ENCODE measurements at places on chromosomes 6 and 20.

DNA sequence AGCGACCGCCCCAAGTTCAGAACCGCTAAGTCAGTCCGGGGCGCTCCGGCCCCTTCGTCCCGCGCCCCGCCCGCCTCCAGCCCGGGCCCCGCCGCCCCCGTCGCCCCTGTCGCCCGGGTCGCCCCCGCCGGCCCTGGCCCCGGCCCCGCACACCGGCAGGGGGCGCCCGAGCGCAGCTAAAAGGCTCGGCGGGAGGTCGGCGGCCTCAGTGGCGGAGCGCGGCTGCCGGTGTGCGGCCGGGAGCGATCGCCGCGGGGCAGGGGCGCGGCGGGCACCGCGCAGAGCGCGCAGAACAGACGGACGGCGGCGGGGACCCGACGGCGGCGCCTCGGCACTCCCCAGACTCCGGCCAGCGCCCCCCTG is at the start of gene FNDC1:
Gene FNDC1, plus strand, starts transcription at position 208 of the 363 bp plus-strand sequence. CDS start 197 bp downstream, outside the sequence.
- peak; percentile 42 for DNase-seq

DNA sequence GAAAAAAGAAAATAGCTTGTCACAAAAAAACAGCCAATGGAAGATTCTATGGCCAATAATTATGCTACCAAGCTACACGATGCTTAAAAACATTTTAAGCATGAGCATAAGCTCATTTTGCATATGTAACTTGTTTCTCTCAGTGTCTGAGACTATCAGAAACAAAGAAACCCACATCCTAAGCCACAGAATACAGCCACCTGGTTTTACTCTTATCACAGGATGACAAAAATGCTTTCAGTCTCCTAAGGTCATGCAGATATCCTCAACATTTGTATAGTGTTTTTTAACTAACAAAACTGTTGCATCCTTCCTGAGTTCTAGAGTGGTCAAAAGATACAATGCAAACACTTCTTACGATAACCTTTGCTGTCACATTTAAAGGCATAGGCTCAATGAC is 172.1 kb upstream of the RUNX2 start:
- no peak for DNase-seq

- DNase-seq, result no peak
Measured at GRCh38 chr20:15098351-15098750, 760.9 kb upstream of the FLRT3 start.

DNA sequence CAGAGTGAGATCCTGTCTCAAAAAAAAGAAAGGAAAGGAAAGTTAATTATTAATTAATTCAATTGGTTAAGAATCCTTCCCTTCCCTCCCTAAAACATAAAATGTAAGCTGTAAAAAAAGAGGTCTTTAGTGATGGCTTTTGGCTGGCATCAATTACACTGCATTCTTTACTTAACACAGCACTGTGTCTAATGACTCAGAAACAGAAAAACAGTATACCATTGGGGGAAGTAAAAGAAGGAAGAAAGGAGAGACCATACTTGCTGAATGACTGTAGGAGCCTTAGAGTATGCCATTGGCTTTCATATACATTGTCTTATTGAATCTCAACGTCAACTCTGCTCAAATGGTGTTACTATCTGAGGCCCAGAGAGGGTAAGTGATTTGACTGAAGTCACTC is 18.3 kb upstream of the CITED2 start:
- no peak for DNase-seq

DNA sequence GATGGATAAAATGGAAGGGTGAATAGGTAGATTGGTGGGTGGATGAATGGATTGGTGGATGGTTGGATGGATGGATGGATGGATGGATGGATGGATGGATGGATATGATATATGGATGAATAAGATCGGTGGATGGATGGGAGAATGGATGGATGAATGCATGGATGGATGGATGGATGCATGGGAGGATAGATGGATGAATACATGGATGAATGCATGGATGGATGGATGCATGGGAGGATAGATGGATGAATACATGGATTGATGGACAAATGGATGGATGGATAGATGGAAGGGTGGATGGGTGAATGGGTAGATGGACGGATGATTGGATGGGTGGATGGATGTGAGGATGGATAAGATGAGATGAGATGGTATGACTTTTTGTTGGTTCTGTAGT is 95.7 kb upstream of the DUSP22 start:
- DNase-seq, result no peak

GRCh38 chr6:154886471-154886870 is 108.6 kb upstream of the TIAM2 start:
- no peak for DNase-seq

DNA sequence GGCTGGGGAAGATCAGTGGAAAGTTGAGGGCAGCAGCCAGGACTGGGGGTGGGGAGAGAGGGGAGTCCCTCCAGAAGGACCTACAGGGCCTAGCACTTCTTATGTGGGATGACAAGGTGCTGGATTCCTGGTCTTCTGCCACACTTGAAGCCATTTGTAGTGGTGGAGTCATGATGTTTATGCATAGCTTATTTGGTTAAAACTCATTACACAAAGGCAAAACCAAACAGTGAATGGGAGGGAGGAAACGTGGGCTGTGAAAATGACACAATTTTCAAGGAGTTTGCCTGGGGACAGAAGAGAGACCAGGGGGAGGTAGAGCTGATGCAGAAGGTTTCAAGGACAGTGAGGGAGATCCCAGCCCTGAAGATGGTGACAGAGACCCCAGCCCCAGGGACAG is 50.8 kb downstream of the DACT2 start:
- no peak for DNase-seq

DNA sequence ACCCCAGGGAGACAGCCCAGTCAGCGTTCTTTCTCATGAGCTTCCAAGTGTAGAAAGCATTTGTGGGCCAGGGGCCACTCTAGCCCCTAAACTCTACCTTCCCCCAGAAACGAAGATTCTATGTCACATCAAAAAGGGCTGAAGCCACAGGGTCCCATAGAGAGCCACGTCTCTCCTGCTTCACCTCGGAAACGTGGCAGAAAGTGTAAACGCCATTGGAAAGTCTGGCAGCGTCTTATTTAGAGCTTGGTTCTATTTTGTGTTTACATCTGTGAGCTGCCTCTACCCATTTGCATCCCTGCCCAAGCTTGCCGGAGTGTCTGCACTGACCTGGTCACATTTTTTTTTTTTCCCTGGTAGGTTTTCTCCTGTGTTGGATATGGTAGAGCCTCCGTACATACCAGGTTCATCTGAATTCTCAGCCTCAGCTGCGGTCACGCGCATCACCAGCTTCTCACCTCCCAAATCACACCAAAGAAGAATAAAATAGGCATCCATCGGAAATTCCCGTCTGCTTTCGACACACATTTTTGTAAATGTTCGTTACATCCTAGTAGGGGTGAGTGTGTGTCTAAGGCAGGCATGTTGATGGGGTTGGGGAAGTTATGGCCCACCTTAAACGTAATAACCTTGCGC is 62.6 kb downstream of the NPEPL1 start:
- no peak for DNase-seq

DNA sequence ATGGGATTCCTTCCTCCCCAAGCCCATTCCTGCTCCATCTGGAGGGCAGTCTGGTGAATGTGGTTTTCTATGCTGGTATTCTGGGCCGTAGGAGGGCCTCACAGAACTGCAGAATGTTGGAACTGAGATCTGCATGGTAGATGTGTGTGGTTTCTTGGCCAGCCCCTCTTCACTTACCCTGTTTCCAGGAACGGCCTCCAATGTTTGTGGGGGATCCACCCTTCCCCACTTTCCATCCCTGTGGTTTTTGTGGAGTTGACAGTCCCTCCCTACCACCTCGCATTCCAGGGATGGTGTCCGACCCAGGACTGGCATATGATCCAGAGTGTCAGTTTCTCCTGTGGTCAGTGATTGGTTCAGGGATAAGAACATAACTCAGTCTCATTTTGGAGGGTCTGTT is 26.7 kb upstream of the TMEM14A start:
- no peak for DNase-seq

DNA sequence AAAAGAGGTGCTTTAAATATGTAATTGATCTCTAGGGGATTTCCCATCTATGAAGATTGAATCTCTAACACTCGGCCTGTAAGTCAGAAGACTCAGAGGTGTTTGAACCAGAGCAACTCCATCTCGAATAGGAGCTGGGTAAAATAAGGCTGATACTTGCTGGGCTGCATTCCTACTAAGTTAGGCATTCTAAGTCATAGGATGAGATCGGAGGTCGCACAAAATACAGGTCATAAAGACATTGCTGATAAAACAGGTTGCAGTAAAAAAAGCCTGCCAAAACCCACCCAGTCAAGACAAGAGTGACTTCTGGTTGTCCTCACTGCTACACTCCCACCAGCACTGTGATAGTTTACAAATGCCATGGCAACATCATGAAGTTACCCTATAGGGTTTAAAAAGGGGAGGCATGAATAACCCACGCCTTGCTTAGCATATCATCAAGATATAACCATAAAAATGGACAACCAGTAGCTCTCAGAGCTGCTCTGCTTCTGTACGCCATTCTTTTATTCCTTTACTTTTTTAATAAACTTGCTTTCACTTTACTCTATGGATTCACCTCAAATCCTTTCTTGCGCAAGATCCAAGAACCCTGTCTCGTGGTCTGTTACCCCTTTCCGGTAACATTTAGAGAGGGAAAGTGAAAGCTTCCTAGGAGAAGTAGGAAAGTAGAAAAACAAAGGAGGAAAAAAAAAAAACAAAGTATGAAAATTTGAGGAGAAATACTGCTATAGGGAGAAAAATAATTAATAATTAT is 129.7 kb upstream of the PHACTR1 start:
- no peak for DNase-seq

DNA sequence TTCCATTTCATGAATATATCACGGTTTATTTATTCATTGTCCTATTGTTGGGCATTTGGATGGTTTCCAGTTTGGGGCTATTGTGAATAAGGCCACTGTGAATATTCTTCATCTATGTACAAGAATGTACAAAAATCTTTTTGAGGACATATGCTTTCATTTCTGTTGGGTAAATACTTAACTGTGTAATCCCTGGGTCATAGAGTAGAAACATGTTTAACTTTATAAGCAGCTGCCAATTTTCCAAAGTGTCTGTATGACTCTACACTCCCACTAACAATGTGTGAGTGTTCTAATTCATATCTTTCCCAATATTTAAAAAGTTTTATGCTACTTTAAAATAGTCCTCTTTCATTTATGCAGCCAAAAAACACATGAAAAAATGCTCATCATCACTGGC is 98.6 kb downstream of the UST start:
- DNase-seq, result no peak

DNA sequence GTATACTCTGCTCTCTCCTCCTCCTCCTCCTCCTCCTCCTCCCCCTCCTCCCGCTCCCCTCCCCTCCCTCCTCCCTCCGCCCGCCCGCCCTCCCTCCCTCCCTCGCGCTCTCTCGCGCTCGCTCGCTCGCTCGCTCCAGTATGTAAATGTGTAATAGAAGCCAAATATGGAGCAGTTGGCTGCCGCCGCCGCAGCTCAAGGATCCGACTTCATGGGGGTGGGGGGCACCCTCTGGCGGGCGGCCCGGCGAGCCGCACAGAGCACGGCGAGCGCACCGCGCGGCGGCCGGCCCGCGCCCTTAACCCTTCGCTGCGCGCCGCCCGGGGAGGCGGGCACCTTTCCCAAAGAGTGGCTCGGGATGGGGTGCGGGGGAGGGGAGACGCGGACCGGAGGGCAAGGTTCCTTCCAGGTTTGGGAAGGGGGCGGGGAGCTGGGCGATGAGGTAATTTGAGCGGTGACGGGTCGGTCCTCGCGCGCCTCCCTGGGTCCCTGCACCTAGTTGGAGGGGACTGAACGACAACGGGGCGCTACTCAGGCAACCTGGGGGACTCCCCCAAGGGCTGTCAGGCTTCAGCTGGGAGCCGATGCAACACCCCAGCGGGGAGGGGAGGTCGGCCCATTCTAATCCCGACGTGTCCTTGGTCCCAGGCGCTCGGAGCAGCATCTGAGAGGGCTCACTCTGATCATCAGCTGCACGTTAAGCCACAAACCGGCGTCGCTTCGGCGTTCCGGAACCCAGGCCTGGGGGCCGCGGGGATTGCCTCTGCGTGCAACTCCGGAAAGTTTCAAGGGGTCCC is 409 bp upstream of the ATXN1 start:
- DNase-seq, result peak; percentile 86

GRCh38 chr6:13700232-13700631 is 11.4 kb downstream of the RANBP9 start:
- DNase-seq, result no peak

- no peak for DNase-seq
Measured at GRCh38 chr20:10074513-10074912, 39.7 kb downstream of the ANKEF1 start.

DNA sequence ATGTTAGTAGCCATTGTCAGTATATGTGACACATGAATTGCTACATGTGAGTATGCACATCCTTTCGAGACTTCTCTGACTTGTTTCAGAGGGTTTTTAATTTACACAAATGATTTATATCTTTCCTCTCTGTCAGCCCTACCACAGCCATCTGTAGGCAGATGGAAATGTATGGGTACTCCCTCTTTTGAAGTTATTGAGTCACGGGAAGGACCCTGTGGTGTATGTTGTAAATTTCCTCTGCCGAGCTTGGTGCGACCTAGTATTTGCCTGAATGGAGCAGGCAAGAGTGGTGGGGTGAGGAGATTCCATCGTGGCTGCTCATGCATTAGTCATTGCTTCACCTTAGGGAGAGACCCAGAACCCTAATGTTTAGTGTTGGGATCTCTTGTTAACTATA is 171.9 kb downstream of the JARID2 start:
- DNase-seq, result no peak

DNA sequence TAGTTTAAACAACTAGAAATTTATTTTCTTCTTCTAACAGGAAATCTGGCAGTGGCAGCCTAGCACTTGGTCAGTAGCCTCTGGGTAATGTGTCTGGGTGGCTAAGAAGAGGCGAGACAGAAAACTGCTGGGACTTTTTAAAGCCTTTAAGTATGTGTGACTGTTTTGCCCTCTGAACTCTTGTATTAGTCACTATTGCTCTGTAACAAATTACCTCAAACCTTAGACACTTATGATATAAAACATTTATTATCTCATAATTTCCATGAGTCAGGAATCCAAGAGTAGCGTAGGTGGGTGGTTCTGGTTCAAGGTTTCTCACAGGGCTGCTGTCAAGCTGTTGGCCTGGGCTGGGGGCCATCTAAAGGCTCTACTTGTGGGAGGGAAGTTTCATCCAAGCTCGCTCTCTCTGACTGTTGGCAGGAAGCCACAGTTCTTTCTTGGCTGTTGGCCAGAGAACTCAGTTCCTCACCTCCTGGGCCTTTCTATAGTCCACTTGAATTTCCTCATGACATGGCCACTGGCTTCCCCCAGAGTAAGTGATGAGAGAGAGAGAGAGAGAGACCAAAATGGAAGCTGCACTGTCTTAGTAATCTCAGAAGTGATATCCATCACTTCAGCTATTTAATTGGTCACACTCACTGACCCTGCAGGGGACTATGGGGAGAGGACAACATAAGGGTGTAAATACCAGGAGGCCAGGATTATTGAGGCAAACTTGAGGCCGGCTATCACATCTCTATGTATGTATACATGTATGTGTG is 17.4 kb upstream of the TBC1D22B start:
- DNase-seq, result peak; percentile 8

All from effector CD4-positive, alpha-beta T cell (primary cell).